ENCODE measurements at places on chromosomes 4 and X. TPM values are rescaled to one million over a fixed set of nuclear protein-coding genes. Genes with fewer than 3 reads are reported as not detected.
A peak's percentile ranks its signal among the peaks of the same experiment; 100 is the strongest.

CDKL5 gene
- 5.3 TPM for total RNA-seq

PTCHD1 gene
- total RNA-seq, result 0.22 TPM

ARSD gene
- 18.9 TPM for total RNA-seq

SYTL4 gene
- total RNA-seq, result 5.4 TPM

DTHD1 gene
- total RNA-seq, result 0.22 TPM

TEX13D gene
- not detected for total RNA-seq

EMCN gene
- total RNA-seq, result 0.64 TPM

DNA sequence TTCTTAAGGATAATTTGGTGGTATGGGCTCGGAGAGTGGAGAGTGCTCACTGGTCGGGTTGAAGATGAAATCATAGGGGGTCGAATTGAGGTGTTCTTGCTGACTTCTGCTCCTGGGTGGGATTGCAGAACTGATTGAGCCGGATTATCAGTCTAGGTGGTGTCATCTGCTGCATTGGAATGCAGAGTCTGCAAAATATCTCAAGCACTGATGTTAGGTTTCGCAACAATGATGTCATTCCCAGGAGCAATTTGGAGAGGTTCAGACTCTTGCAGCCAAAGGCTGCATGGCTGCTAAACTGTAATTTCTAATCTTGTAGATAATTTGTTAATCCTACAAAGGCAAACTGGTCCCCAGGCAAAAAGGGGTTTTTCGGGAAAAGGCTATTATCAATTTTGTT lies 67.7 kb downstream of the RHOH start:
- no peak for DNase-seq
- H3K36me3 ChIP-seq, result no peaks in the 10 kb centered on the region
- no peak overlapping the region for H3K27ac ChIP-seq
- no peak overlapping the region for H3K4me3 ChIP-seq
- no peaks in the 10 kb centered on the region for H3K27me3 ChIP-seq
- H3K4me1 ChIP-seq, result no peaks in the 10 kb centered on the region

DNA sequence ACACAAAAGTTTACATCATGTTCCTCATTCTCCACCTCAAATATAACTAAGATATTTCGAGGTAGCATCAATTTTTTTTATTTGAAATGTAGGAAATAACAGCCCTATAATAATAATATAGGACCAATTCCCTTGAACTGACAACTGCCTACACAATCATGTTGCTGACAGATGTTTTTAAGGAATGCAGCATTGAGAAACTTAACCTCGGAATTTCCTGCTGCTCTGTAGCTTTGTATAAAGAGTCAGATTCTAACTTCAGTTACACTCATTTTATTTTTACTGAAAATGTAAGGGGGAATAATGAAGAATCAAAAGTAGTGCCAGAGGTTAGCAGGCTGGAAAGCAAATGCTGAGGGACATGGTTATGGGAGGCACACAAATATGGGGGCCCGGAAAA lies 235.8 kb downstream of the RBMX2 start:
- H3K4me1 ChIP-seq, result no peaks in the 10 kb centered on the region
- H3K36me3 ChIP-seq, result no peaks in the 10 kb centered on the region
- no peaks in the 10 kb centered on the region for H3K27me3 ChIP-seq
- no peak overlapping the region for H3K27ac ChIP-seq
- DNase-seq, result no peak

DNA sequence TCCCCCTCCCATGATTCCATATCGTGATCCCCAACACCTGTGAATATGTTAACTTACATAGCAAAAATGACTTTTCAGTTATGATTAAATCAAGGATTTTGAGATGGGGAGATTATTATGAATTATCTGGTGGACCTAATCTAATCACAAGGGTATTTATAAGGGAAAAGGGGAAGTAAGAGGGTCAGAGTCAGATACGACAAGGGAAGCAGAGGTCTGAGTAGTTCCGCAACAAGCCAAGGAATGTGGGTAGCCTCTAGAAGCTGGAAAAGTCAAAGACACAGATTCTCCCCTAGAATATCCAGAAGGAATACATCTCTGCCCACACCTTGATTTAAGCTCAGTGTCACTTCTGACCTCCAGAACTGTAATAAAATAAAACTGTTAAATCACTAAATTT lies 1.0 kb upstream of the IL13RA1 start:
- no peak overlapping the region for H3K4me3 ChIP-seq
- peak overlapping the region; percentile 94 for H3K27ac ChIP-seq
- no peak for DNase-seq
- peaks cover 19% of the 10 kb centered on the region for H3K4me1 ChIP-seq
- no peaks in the 10 kb centered on the region for H3K36me3 ChIP-seq

GRCh38 chr4:160026721-160027120 lies 923.8 kb downstream of the RAPGEF2 start:
- no peak overlapping the region for H3K27ac ChIP-seq
- no peaks in the 10 kb centered on the region for H3K27me3 ChIP-seq
- no peaks in the 10 kb centered on the region for H3K4me1 ChIP-seq
- H3K4me3 ChIP-seq, result no peak overlapping the region
- no peak for DNase-seq

DNA sequence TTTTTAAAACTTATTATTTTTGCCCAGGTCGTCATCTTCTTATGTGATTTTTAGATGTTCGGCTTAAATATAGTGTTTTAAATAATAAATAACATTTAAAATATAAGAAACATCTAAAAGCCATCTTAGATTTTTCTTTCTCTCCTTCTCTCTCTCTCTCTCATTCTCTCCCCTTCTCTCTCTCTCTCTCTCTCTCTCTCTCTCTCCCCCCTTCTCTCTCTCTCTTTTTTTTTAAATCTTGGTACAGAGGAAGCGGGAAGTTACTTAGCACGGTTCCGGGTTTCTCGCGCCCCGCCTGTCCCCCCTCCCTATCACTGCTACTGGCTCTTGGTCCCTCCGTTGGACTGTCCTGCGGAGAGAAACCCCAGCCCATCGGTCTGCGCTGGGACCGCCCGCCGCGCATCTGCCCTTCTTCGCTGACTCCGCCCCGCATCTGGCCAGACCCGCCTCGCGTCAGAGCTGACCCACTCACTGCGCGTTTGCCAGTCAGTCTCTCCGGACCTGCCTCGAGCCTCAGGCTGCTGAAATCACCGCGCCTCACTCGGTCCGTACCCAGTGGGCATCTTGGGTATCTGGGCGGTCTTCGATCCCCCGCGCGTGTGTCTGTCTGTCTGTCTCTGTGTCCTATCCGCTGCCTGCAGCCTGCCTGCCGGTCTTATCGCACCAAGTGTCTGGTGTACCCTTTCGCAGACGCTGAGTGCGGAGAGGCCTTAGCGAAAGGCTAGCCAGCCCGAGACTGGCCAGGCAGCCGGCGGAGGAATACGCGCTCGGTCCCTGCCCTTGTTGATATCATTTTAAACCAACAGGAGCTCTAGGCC lies at the start of gene PABPC5:
PABPC5 (plus strand) TSS at position 489 of the 818 bp plus-strand sequence. CDS start 739 bp downstream, outside the sequence.
- no peak for DNase-seq
- H3K4me1 ChIP-seq, result no peaks in the 10 kb centered on the region
- H3K36me3 ChIP-seq, result no peaks in the 10 kb centered on the region
- H3K27me3 ChIP-seq, result no peaks in the 10 kb centered on the region

DNA sequence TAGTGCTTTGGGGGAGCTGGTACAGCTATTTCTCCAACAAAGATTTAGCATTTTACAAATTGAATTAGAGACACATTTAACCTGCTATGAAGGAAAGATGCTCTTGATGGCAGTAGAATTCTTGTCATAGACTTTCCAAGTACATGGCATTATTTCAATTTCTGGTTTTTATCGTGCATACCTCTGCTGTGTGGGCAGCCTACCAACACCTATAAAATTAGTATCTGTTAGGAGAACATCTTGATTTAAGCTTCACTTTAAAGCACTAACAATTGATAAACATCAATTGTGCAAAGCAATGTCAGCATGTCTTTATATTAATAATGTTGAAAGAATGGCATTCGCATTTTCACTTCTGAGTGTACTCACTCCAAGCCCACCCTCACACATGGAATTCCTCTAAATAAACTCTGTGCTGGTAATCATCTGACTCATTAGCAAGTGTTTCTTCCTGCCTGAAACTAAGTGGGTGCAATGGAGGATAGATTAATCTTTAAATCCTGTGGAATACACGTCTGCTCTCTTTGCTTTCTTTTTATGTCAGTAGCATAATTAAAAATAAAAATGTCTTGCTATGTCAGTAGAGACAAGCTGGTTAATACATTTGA lies 279.8 kb upstream of the MAGEB18 start:
- H3K36me3 ChIP-seq, result no peaks in the 10 kb centered on the region
- no peak for DNase-seq
- no peak overlapping the region for H3K27ac ChIP-seq
- H3K4me3 ChIP-seq, result no peak overlapping the region
- no peaks in the 10 kb centered on the region for H3K4me1 ChIP-seq
- no peaks in the 10 kb centered on the region for H3K27me3 ChIP-seq

GRCh38 chrX:115709039-115709438 lies 148.1 kb downstream of the PLS3 start:
- H3K36me3 ChIP-seq, result no peaks in the 10 kb centered on the region
- H3K4me1 ChIP-seq, result no peaks in the 10 kb centered on the region
- DNase-seq, result no peak
- no peak overlapping the region for H3K27ac ChIP-seq

- H3K36me3 ChIP-seq, result no peaks in the 10 kb centered on the region
- H3K4me3 ChIP-seq, result no peak overlapping the region
- H3K4me1 ChIP-seq, result no peaks in the 10 kb centered on the region
- H3K27ac ChIP-seq, result no peak overlapping the region
- H3K27me3 ChIP-seq, result no peaks in the 10 kb centered on the region
Measured at GRCh38 chrX:132146456-132146855, 18.6 kb upstream of the FRMD7 start.

DNA sequence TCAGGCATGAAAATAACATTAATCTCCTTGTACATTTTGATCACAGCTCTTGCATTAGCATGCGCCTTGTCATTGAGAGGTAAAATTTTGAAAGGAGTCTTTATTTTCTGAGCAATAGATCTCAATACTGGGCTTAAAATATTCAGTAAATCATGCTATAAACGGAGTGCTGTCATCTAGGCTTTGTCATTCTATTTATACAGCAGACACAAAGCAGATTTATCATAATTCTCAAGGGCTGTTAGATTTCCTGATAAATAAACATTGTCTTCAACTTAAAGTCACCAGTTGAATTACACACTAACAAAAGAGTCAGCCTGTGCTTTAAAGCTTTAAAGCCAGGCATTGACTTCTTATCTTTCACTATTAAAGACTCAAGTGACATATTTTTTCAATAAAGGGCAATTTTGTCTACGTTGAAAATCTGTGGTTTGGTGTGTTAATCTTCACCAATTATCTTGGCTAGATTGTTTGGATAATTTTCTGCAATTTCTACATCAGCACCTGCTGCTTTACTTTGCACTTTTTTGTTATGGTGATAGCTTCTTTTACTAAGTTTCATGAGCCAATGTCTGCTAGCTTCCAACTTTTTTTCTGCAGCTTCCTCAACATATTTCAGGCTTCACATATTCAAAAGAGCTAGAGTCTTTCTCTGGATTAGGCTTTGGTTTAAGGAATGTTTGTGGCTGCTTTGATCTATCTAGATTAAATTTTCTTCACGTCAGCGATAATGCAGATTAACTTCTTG lies 27.9 kb upstream of the UGT2B4 start:
- no peaks in the 10 kb centered on the region for H3K36me3 ChIP-seq
- no peak for DNase-seq
- no peaks in the 10 kb centered on the region for H3K27me3 ChIP-seq

DNA sequence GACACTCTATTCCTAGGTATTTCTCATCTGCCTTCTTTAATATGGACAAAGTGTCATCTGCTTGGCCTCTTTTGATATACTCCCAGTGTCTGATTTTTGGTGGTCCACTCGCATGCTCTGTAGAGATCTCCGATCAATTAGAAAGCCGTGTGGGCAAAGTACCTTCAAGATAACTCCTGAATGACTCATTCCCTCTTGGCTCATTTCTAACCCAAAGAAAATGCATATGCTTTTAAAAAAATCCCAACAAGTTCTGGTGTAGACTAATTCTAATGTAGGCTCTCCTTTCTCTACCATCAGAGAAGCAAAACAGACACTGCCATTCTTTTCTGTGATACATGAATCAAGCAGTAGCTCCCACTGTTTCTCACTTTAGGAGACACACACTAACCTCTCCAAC lies 714.9 kb upstream of the ADGRL3 start:
- H3K4me1 ChIP-seq, result no peaks in the 10 kb centered on the region
- no peak for DNase-seq
- no peaks in the 10 kb centered on the region for H3K27me3 ChIP-seq

GRCh38 chr4:146633471-146633800 lies 5.3 kb upstream of the POU4F2 start:
- H3K4me1 ChIP-seq, result peaks cover 13% of the 10 kb centered on the region
- no peak overlapping the region for H3K27ac ChIP-seq
- no peak overlapping the region for H3K4me3 ChIP-seq
- H3K36me3 ChIP-seq, result no peaks in the 10 kb centered on the region

- no peaks in the 10 kb centered on the region for H3K27me3 ChIP-seq
- no peaks in the 10 kb centered on the region for H3K4me1 ChIP-seq
- no peak for DNase-seq
Measured at GRCh38 chr4:170425040-170425439, 335.3 kb upstream of the AADAT start.

- peaks cover 8% of the 10 kb centered on the region for H3K4me1 ChIP-seq
- no peak for DNase-seq
- no peaks in the 10 kb centered on the region for H3K27me3 ChIP-seq
- H3K4me3 ChIP-seq, result no peak overlapping the region
- no peaks in the 10 kb centered on the region for H3K36me3 ChIP-seq
Measured at GRCh38 chr4:78065508-78066192, 8.5 kb downstream of the FRAS1 start.

- H3K27ac ChIP-seq, result no peak overlapping the region
- no peak overlapping the region for H3K4me3 ChIP-seq
- no peaks in the 10 kb centered on the region for H3K27me3 ChIP-seq
Measured at GRCh38 chr4:147371661-147372060, 109.2 kb upstream of the EDNRA start.

GRCh38 chrX:72395237-72395636 lies 89.5 kb upstream of the CITED1 start:
- DNase-seq, result no peak
- H3K36me3 ChIP-seq, result no peaks in the 10 kb centered on the region
- no peaks in the 10 kb centered on the region for H3K4me1 ChIP-seq

GRCh38 chrX:125646195-125646594 lies 326.5 kb downstream of the TEX13C start:
- H3K27ac ChIP-seq, result no peak overlapping the region
- H3K36me3 ChIP-seq, result no peaks in the 10 kb centered on the region
- DNase-seq, result no peak
- H3K4me1 ChIP-seq, result no peaks in the 10 kb centered on the region
- H3K27me3 ChIP-seq, result no peaks in the 10 kb centered on the region

GRCh38 chrX:95539041-95539440 lies 1145.6 kb upstream of the DIAPH2 start:
- no peak overlapping the region for H3K27ac ChIP-seq
- no peaks in the 10 kb centered on the region for H3K4me1 ChIP-seq
- no peak overlapping the region for H3K4me3 ChIP-seq
- no peaks in the 10 kb centered on the region for H3K36me3 ChIP-seq
- no peaks in the 10 kb centered on the region for H3K27me3 ChIP-seq

All from esophagus squamous epithelium (tissue), 5 donors.